Daoy (cell line): ENCODE measurements at places on chromosomes 6 and 20.

DNA sequence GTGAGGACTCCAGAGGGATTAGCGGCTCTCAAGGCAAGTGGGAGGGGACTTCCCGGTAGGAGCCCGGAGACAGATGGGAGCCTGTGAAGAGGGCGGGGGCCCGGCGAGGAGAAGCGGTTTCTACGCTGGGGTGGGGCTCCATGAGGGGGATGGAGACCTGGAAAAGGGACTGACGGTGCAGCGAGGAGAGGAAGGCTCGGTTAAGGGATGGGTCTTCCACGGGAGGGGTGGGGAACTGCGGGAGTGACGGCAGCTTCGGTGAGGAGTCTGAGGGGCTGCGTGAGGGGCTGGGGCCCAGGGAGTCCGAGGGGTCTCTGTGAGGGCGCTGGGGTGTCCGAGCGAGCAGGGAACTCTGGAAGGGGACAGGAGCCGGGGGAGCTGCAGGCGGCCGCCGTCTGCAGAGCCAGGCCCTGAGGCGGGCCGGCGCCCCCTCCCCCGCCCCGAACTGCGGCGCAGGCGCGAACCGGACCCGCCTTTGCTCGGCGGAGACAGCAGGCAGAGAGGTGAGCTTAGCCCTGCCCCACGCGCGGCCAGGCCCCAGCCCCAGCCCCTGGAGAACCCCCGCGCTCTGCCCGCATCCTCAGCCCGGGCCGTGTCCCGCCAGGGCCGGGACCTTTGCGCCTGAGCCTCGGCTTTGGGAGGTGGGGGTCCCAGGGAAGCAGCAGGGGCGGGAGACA is at the start of gene NRSN2:
TSS of gene NRSN2 (plus strand) at position 472 of the 677 bp plus-strand sequence. CDS start 2,533 bp downstream, outside the sequence.
- DNase-seq, result peak; percentile 61

DNA sequence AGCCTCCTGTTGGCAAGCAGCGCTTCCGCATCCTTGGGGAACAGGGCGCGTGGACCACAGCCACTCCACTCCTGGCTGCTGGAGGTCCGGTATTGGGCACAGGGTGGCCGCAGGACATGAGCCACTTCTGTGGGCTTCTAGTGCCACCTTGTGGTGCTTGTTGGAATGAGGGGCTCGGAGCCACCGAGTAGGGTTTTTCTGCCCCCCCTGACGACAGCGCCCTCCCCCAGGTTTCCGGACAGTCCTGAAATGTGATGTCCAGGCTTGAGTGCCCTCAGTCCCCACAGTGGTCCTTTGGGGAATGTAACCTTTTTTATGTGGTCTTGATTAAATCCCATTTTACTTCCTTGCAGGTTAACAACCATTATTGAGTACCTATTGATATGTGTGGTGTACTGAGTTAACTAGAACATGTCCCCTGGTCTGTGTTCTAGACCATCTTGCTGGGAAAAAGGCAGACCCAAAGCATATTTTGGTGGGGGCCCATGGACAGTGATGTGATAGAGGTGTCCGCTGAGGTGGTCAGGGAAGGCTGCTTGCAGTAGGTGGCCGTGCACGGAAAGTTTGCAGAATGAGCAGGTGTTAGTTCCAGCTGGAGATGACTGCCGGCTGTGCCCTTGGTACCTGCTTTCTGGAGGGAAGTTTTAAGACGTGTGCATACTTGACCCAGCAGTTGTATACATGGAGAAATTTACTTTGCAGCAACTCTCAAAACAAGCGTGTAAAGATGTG is 70.0 kb downstream of the PTPN1 start:
- DNase-seq, result peak; percentile 63

- no peak for DNase-seq
These were observed 115.2 kb downstream of the TOX2 start for GRCh38 chr20:44029848-44030230.

DNA sequence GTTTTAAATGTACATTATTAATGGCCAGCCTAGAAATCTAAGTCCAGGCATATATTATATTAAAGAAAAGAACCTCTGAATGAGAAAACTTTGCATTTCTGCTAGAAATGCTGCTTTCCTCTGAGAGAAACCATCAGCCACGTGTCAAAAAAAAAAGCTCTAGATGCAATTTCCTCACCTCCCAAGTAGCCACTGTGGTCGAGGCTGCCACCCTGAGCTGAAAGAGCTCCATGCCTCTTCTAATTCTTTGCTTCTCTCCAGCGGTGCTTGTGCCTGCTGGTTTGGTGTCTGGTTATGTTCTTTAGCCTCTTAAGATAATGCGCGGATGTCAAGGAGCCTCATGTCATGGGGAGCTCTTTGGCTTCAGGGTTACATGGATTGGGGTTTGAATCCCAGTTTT is 316.0 kb downstream of the TFAP2C start:
- DNase-seq, result peak; percentile 24

- DNase-seq, result peak; percentile 17
These were observed 32.5 kb downstream of the ADGRF1 start for GRCh38 chr6:47009583-47009982.

DNA sequence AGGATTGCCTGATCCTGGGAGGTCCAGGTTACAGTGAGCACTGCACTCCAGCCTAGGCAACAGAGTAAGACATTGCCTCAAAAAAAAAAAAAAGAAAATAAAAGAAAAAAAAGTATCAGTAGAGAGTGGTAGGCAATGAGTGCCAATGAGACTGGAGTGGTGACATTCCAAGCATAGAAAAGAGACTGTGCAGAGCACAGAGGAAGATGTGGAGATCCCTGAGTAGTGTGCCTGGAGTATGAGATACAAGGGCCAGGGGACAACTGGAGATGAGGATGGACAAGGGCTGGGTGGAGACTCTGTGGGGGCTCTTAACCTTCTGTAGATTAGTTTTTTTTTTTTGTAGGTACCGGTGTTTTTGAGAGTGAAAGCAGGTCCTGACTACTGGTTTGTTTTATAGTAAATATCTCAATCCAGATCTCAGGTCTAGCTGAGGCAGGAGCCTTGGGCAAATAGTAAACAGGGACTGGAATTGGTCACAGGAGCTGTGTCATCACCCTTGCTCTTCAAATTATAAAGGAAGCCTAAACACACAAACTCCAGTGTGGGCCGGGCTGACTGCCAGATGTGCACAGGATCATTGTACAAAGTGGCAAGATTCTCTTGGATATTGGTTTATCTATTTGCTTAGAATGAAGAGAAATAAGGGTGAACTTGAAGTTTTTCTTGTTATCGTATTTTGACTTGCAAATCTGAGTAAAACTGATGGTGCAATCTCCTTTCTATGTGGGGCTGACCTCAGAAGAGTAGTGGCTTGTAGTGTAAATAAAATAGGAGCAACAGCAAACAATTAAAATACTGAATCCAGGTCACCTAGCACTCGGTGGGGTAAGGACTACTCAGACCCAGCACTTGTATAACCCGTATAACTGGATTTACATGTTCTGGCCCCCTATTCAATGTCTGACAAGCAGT is 144.9 kb downstream of the SOX4 start:
- DNase-seq, result peak; percentile 46

DNA sequence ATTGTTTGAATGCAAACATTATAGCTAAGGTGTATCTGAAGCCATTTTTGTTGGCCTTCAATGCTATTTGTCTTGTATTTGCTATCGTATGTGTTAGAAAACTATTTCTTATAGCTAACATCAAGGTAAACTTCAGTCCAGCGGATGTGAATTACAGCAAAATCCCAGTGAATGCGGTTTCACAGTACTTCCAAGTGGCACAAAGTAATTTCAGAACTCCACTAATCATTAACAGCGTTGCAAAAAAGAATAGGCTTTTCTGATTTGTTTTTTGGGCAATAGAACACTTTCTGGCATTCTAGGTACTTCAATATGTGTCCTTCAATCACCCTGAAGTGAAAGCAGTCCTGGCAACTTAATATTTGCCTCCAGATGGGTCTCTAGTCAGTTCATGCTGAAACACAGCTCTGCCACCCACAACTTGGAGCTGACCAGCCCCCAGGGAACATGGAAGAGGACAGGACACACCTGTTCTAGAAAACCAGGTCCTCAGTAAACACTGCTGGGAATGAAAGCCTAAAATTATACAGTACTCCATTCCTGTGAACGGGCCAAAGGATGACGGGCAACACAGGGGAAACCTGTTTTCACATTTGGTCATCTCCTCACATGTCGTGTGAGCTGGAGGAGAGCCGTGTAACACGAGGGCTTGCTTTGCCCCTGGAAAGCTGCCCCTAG is 9.7 kb upstream of the MRPS10 start:
- DNase-seq, result no peak

DNA sequence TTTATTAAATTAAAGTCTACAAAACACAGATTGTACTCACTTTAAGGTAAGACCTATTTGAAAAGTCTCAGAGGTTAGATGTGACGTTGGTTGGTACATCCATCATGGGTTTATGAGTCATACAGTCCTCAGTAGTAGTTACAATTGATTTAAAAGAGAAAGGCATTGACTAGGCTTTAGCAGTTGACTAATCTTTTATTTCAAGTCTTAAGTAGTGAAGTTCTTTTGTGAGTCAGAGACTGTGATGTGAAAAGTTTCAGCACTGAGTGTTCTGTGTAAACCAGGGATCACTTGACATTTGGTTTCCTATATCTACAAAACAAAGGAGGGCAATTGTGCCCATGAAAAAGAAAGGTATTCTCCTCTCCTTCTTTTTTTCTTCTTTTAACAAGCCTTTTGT is 221.3 kb downstream of the GRIK2 start:
- no peak for DNase-seq

GRCh38 chr6:111573131-111573883 is 32.4 kb downstream of the TRAF3IP2 start:
- no peak for DNase-seq

DNA sequence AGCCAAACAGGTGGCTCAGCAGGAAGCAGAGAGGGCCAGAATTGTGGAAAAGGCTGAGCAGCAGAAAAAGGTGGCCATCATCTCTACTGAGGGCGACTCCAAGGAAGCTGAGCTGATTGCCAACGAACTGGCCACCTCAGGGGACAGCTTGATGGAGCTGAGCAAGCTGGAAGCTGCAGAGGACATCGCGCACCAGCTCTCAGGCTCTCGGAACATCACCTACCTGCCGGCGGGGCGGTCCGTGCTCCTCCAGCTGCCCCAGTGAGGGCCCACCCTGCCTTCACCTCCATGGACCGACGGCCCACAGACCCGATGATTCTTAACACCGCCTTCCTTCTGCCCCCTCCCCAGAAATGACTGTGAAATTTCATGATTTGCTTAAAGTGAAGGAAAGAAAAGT is 17.8 kb upstream of the RAET1L start:
- DNase-seq, result no peak

DNA sequence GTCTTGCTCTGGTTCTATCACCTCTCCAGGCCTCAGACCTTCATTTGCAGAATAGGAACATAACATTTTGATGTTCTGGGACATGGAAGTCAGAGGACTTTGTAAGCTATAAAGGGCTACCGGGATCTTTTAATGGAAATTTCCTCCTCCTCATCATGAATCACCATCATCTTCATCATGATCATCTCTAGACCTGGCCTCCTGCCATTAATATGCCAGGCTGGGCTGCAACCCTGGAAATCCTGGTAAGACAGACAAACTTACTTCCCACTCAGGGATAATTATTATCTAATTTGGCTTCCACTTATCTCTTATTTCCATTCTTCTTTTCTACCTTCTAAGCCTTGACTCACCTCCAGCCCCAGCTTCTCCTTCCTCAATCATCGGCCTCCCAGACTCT is 41.0 kb upstream of the MRPS18A start:
- DNase-seq, result no peak

GRCh38 chr6:128515550-128516513 is 4.6 kb downstream of the PTPRK start:
- DNase-seq, result peak; percentile 15

- DNase-seq, result no peak
These were observed 139.9 kb downstream of the COL9A1 start for GRCh38 chr6:70162972-70163371.

DNA sequence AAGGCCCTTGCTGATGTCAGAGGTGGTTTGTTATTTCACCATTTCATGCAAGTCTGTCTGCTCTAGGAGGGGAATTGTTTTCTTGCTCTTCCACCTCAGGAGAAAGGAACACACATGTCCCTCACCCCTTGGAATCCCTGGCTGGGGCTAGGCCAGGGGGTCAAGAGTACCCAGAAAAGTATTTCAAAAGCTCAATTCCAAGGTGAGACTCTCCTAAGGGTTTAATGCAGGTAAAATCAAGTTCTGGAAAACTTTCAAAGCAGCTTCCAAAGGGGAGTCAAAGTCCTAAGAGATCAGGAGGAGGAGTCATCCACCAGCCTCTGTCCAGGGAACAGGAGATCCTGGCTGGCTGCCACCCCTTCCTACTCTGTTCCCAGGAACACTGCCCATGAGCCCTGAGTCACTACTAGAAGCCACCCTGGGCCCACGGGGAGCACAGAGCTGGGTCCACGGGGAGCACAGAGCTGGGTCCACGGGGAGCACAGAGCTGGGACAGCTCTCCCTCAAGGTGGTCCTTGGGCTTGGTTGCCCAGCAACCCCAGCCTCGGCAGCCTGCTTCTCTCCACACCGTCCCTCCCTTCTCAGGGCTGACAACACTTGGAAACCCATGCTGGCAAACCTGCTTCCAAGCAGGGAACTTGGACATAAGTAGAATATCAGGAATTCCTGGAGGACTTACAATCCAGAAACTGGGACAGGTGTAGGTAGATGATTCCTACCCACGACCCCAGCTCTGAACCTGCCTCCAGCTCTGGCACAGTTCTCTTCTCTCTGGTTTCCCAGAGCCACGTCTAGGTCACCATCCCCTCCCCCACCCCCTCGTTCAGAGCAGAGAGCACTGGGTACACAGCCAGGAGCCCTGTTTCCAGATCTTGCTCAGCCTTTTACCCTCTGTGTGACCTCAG is 35.3 kb upstream of the CDKN1A start:
- peak; percentile 92 for DNase-seq

- DNase-seq, result no peak
These were observed 277.5 kb upstream of the MAN1A1 start for GRCh38 chr6:119626884-119627619.

- DNase-seq, result peak; percentile 79
These were observed 584 bp downstream of the LYRM4 start for GRCh38 chr6:5260111-5260620.

GRCh38 chr6:156807795-156808194 is 30.6 kb downstream of the ARID1B start:
- no peak for DNase-seq

DNA sequence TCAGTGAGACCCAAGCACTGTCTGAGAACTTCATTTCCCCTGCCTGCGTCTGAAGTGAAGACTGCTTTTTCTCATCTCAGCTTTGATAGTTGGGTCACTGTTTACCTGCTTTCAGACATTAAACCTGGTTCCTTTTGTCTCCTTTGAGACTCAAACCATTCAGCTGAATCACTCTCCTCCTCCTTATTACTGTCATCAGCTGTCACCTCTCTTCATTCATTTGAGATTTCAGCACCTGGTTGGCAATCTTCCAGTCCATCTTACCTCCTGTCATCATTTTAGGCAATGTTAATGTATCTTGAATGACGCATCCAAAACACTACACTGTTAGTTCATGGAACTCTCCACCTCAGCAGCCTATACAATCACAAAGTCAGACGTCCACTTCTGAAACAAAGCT is 34.3 kb upstream of the SOX4 start:
- DNase-seq, result no peak
